ENCODE measurements at places on chromosomes 7 and 10.

- H3K27ac ChIP-seq: peak overlapping the region; percentile 35
- no peaks in the 10 kb centered on the region for H3K27me3 ChIP-seq
- peak; percentile 39 for DNase-seq
- peaks cover 32% of the 10 kb centered on the region for H3K4me1 ChIP-seq
- no peak overlapping the region for H3K4me3 ChIP-seq
- H3K36me3 ChIP-seq: peaks cover 4% of the 10 kb centered on the region
Measured at GRCh38 chr10:88979153-88979562, 11.4 kb upstream of the FAS start.

DNA sequence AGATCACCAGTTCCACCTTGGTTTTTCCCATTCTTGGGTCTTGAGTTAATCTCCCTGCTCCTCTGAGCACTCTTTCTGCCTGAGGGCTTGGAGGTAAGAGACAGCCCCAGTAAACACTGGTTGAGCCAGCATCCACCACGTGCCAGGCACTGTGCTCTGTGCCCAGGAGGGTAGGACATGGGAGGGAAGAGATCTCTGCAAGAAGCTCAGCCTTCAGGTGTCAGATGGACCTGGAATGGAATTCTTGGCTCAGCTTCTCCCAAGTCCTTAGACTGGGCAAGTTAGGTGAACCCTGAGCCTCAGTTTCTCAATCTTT lies 2.5 kb downstream of the ZYX start:
- H3K27me3 ChIP-seq: no peaks in the 10 kb centered on the region
- peaks cover 60% of the 10 kb centered on the region for H3K36me3 ChIP-seq
- no peak for DNase-seq
- peak overlapping the region; percentile 87 for H3K4me3 ChIP-seq
- peak overlapping the region; percentile 86 for H3K27ac ChIP-seq
- H3K4me1 ChIP-seq: peaks cover 52% of the 10 kb centered on the region

DNA sequence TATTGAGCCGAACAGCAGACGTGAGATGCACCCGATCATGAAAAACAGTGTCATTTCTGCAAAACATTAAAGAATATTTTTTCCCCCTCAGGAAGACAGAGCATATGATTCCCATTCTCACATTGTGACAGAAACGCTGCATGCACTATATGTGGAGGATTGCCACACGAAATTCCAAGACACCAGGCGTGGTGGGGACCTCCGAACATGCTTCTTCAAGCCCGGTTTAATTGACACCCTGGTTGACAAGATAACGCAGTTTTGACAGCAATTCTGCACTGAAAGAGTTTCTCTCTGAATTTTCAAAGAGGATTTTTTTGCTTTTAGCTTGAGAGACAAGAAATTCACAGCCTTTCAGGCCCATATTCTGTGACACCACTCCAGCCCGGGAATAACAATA lies 442.8 kb upstream of the NRP1 start:
- no peaks in the 10 kb centered on the region for H3K36me3 ChIP-seq
- peaks cover 4% of the 10 kb centered on the region for H3K27me3 ChIP-seq
- DNase-seq: no peak
- no peaks in the 10 kb centered on the region for H3K4me1 ChIP-seq
- no peak overlapping the region for H3K4me3 ChIP-seq

DNA sequence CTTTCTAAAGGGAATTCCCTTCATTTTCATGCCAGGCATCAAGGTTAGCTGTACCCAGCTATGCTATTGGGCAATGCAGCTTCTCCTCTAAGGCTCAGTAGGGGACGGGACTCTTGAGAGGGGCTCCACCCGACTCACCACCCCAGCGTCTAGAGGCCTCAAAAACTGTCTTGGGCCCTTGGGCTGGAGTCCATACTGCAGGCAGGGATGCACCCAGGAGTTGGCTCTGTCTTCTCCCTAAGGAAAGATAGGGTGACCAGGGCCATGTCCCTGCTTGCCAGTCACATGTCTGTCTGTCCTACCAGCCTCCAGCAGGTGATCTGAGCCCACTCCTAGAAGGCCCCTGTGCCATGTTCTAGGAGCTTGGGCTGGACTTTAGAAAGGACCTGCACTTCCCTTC lies 1.2 kb downstream of the OPN4 start:
- peak; percentile 52 for DNase-seq
- no peak overlapping the region for H3K27ac ChIP-seq
- no peak overlapping the region for H3K4me3 ChIP-seq
- peaks cover 2% of the 10 kb centered on the region for H3K27me3 ChIP-seq
- H3K36me3 ChIP-seq: no peaks in the 10 kb centered on the region
- no peaks in the 10 kb centered on the region for H3K4me1 ChIP-seq

GRCh38 chr10:32039734-32040133 lies 16.5 kb downstream of the KIF5B start:
- DNase-seq: no peak
- H3K4me3 ChIP-seq: no peak overlapping the region
- H3K27me3 ChIP-seq: no peaks in the 10 kb centered on the region
- H3K36me3 ChIP-seq: peaks cover 76% of the 10 kb centered on the region

- H3K27ac ChIP-seq: no peak overlapping the region
- H3K36me3 ChIP-seq: no peaks in the 10 kb centered on the region
- no peak for DNase-seq
- H3K4me1 ChIP-seq: no peaks in the 10 kb centered on the region
Measured at GRCh38 chr10:121138918-121139317, 287.8 kb downstream of the WDR11 start.

GRCh38 chr7:2738766-2739549 lies 51.0 kb downstream of the AMZ1 start:
- no peak overlapping the region for H3K4me3 ChIP-seq
- no peaks in the 10 kb centered on the region for H3K4me1 ChIP-seq
- H3K27ac ChIP-seq: no peak overlapping the region

DNA sequence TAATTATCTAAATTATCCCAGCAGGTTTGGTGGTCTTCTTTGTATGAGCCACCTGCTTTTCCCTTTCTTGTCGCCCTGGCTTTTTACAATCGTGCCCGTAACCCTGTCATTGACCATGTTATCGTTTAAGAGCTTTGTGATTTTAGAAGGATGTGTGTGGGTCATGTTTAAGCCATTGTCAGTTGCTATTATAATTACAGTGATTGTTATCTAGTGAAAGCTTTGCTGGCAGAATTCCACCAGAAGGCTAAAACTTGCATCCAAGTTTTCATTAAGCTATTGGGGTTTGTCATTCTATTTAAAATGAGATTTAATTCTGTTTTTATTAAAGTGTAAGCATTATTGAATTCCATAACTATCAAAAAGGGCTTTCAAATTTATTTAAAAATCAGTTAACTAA lies 354.2 kb upstream of the TMEM229A start:
- no peak for DNase-seq
- H3K4me3 ChIP-seq: no peak overlapping the region
- H3K27ac ChIP-seq: no peak overlapping the region
- no peaks in the 10 kb centered on the region for H3K36me3 ChIP-seq
- no peaks in the 10 kb centered on the region for H3K27me3 ChIP-seq

DNA sequence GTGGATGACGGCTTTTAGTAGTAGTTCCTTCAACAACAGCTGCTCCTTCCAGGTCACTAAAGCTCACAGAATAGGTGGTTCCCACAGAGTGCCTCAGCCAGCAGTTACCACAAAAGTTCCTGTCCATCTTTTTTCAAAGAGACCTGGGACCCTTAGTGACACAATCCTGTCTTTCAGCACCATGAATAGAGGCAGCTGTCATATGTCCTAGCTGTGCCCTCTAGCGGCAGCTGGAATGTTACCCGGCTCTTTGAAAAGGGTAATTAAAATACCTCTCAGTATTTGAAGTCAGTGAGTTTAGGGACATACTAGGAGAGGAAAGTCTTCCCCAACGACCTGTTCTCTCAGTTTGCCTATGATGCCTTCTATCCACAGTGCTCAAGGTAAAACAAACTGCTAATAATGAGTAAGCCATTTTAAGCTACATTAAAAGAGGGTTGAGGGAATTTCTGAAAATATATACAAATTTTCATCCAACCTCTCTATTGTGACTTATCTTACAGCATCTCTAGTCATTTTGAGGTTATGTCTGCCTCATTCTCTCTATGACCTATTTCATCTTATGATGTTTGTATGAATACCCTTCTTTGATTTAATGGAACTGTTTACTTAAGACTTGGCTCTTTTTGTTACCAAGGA lies 290.8 kb downstream of the NXPH1 start:
- no peak overlapping the region for H3K27ac ChIP-seq
- H3K27me3 ChIP-seq: no peaks in the 10 kb centered on the region
- no peak for DNase-seq
- no peaks in the 10 kb centered on the region for H3K4me1 ChIP-seq

GRCh38 chr10:122854648-122855047 lies 9.0 kb upstream of the CUZD1 start:
- peak overlapping the region; percentile 53 for H3K4me3 ChIP-seq
- H3K4me1 ChIP-seq: peaks cover 72% of the 10 kb centered on the region
- H3K36me3 ChIP-seq: no peaks in the 10 kb centered on the region
- peak; percentile 65 for DNase-seq

DNA sequence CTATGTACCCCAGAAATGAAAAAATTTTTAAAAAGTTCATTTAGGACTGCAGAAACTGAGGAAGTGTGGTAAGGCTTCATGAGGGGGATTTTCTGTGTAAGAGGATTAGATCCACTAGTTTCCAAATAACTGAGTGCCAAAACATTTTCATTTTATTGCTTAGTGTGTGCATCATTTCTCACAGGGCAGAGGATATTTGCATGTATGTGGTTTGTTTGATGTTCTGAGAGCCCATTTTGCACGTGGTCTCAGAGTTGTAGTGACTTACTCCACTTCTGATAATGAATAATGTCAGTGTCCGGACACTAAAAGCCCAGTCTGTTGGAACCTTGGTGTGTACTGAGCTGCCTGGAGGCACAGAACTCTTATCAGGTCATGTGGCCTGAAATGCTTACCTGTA lies 299.9 kb downstream of the AUTS2 start:
- no peaks in the 10 kb centered on the region for H3K4me1 ChIP-seq
- H3K4me3 ChIP-seq: no peak overlapping the region
- H3K27ac ChIP-seq: no peak overlapping the region
- no peaks in the 10 kb centered on the region for H3K27me3 ChIP-seq
- no peak for DNase-seq

GRCh38 chr10:10786109-10787090 lies 231.3 kb upstream of the CELF2 start:
- H3K27me3 ChIP-seq: no peaks in the 10 kb centered on the region
- peak overlapping the region; percentile 66 for H3K27ac ChIP-seq
- no peaks in the 10 kb centered on the region for H3K36me3 ChIP-seq

DNA sequence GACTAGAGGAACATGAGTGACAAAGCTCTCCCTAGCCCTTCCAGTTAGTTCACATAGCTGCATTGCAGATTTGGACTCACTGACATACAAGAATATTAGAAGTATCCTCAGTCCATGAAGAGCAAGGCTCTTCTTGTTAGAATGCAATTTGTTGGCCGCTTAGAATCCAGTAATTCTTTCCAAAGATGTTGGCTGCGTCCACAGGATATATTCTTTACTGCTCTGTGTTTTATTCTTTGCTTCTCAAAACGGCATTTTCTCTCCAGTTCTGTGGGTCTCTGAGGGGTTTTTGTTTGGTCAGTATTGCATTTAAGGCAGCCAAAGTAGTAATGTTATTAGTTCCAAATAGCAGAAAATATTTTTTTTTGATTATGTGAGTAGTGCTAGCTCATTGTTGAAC lies 588.6 kb downstream of the DNAJB9 start:
- H3K27ac ChIP-seq: no peak overlapping the region
- H3K4me1 ChIP-seq: no peaks in the 10 kb centered on the region
- no peaks in the 10 kb centered on the region for H3K36me3 ChIP-seq
- no peak for DNase-seq

- no peaks in the 10 kb centered on the region for H3K4me1 ChIP-seq
- H3K36me3 ChIP-seq: no peaks in the 10 kb centered on the region
- H3K27me3 ChIP-seq: no peaks in the 10 kb centered on the region
- no peak for DNase-seq
- H3K4me3 ChIP-seq: no peak overlapping the region
Measured at GRCh38 chr7:137122145-137122544, 221.4 kb downstream of the PTN start.

DNA sequence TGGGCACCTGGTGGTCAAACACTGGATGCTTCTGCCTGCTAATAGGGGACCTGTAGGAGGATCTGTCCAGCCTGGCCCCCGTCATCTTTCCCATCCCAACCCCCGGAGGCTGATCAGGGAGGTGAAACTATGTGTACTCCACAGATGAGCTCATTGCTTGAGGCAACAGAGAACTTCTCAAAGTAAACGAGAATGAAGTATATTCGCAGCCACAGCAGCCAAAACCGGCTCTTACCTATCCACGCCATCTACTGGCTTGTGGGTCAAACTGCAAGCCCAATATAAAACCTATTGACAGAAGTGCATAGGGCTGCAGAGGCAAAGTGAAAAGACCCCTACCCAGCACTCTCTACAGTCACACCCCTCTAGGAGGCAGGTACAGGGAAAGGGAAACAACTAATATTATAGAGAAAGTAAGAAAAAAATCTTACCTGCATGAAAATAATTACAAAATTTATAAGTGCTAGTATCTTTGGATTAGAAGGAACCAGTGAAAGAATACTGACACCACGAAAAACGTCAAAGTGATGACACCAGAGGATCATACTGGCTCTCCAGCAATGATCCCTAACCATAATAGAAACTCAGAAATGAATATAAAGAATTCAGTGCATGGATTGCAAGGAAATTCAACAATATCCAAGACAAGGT lies 973.5 kb downstream of the ANKRD7 start:
- no peaks in the 10 kb centered on the region for H3K36me3 ChIP-seq
- no peak overlapping the region for H3K4me3 ChIP-seq
- no peak overlapping the region for H3K27ac ChIP-seq
- no peak for DNase-seq
- H3K27me3 ChIP-seq: no peaks in the 10 kb centered on the region

- no peak overlapping the region for H3K27ac ChIP-seq
- H3K4me1 ChIP-seq: no peaks in the 10 kb centered on the region
- no peak for DNase-seq
- no peaks in the 10 kb centered on the region for H3K27me3 ChIP-seq
Measured at GRCh38 chr10:88347597-88348304, 235.4 kb downstream of the RNLS start.

- peaks cover 16% of the 10 kb centered on the region for H3K4me1 ChIP-seq
- no peak for DNase-seq
- no peak overlapping the region for H3K4me3 ChIP-seq
- no peaks in the 10 kb centered on the region for H3K27me3 ChIP-seq
Measured at GRCh38 chr10:43851030-43851429, 202.3 kb upstream of the ZNF32 start.

DNA sequence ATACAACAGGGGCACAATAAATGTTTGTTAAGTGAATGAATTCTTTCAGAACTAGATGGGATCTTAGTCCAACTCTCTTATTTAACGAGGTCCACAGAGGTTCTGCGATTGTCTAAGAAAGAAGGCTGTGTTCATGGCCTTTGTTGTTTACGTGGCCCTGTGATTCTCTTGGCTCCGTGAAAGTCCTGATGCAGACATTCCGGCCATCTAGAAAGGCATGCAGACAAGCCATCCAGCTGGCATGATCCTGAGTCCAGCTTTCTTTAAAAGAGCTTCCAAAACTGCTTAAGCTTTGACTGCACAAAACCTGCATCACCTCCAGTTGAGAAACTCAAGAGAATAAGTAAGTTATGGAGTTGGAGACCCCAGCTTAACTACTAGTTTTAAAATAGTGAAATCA lies 26.0 kb downstream of the EGFR start:
- peaks cover 8% of the 10 kb centered on the region for H3K4me1 ChIP-seq
- no peaks in the 10 kb centered on the region for H3K27me3 ChIP-seq
- DNase-seq: no peak
- no peaks in the 10 kb centered on the region for H3K36me3 ChIP-seq

All from osteoblast (primary cell).